Activated CD4-positive, alpha-beta T cell treated with anti-CD3 and anti-CD28 coated beads, Interleukin-2, amount 50 U/mL, for 24 hours (primary cell): ENCODE measurements at places on chromosomes 2 and 18.

- DNase-seq: no peak
These were observed 7.2 kb upstream of the RAB12 start for GRCh38 chr18:8602040-8602439.

DNA sequence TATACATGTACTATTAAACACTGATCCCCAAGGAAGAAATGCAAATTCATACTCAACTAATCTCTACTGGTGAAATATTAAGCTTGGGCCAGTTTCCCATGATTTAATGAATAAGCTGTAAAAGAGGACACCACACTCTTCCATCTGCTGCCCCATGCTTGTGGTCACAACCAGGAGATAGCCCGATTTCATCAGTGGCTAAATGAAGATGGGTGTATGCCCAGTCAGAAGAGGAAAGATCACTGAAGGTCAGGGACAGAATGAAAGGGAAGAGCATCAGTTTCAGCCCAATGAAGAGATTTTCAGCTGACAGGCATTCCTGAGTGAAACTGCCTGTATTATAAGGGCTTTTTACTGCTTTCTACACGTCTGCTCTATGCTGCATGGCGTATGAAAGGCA, 103.5 kb downstream of the KCNS3 start:
- DNase-seq: no peak

- no peak for DNase-seq
These were observed 941 bp downstream of the EHD3 start for GRCh38 chr2:31234683-31235503.

DNA sequence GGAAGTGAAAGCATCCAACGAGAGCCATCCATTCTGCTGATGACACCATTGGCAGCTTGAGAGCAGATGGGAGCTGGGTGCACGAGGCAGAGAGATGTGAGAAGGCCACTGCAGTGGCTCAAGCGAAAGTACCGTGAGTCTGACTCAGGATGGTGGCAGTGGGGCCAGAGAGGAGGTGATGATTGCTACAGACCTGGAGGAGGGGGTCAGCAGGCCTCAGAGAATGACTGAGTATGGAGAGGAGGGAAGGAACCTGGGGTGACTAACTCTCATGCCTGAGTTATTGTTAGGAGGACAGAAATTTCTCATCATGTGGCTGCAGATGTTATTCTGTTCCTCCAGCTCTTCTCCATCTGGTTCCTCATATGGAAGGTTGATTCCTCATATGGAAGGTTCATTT, 8.8 kb upstream of the ZBTB7C start:
- no peak for DNase-seq

- no peak for DNase-seq
These were observed 211.6 kb downstream of the BCL2 start for GRCh38 chr18:63107931-63108330.

GRCh38 chr2:217279140-217279539, 419.3 kb upstream of the TNP1 start:
- no peak for DNase-seq

DNA sequence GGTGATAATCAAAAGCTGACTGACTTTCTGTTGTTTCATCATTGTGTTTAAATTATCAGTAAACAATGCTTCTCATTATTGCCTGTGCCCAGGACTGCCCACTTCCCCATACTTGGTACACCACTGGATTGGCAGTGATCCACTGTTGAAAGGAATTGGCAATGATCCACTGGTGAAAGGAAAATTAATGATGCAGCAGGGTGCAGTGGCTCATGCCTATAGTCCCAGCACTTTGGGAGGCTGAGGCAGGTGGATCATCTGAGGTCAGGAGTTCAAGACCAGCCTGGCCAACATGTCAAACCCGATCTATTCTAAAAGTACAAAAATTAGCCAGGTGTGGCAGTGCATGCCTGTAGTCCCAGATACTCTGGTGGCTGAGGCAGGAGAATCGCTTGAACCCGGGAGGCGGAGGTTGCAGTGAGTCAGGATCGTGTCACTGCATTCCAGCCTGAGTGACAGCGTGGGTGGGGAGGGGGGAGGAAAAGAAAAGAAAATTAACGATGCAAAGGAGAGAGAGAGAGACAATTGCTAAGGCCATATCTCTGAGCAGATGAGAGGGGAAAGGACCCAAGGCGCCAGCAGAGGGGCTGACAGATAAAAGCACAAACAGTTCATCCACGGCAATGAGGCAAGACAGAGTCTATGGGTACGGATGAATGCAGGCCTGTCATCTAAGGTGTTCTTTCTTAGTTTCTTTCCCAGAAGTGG, 10.2 kb upstream of the GTF2A1L start:
- DNase-seq: no peak

DNA sequence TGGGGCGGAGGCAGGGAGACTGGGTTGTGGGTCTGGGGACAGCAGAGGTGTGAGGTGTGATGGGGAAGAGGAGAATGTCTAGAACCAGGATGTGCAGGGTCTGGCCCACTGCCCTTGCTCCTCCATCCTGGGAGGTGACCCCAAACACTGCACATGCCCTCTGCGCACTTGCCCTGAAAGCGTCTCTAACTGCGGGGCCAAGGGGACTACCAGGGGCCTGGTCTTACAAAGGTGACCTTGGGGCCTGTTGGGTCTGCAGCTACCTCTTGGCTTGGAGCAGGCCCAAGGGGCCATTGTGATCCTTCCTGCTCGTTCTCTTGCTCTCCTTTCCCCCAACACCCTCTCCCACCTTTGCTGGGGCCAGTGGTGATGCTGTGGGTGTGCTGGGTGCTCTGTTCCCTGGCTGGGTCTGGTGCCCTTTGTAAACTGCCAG, 48.0 kb upstream of the FAHD2A start:
- no peak for DNase-seq

- no peak for DNase-seq
These were observed 1.3 kb upstream of the SMAD2 start for GRCh38 chr18:47931718-47932103.

GRCh38 chr2:212957624-212958023, 193.8 kb downstream of the IKZF2 start:
- DNase-seq: no peak

DNA sequence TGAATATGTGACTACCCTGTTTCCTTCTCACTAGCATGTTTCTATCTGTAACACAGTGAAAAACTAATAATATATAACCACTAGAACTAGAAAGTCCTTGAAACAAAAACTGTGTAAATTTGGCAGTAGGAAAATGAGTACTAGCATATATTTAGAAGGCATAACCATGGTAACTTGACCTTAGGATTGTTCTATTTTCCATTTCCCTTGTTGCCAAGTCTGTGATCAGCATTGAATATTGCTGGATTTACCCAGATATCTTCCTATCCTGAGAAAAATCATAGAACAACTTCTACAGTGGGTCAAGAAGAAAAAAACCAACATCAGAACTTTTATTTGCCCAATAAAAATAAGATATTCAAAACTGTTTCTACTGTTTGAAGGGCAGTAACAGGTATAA, 563.9 kb upstream of the NRXN1 start:
- DNase-seq: no peak

GRCh38 chr2:148023861-148024260, 3.0 kb downstream of the MBD5 start:
- DNase-seq: no peak

GRCh38 chr18:58287353-58288274, 243.6 kb downstream of the NEDD4L start:
- DNase-seq: no peak

GRCh38 chr18:4842751-4843150, 354.3 kb downstream of the AKAIN1 start:
- no peak for DNase-seq

DNA sequence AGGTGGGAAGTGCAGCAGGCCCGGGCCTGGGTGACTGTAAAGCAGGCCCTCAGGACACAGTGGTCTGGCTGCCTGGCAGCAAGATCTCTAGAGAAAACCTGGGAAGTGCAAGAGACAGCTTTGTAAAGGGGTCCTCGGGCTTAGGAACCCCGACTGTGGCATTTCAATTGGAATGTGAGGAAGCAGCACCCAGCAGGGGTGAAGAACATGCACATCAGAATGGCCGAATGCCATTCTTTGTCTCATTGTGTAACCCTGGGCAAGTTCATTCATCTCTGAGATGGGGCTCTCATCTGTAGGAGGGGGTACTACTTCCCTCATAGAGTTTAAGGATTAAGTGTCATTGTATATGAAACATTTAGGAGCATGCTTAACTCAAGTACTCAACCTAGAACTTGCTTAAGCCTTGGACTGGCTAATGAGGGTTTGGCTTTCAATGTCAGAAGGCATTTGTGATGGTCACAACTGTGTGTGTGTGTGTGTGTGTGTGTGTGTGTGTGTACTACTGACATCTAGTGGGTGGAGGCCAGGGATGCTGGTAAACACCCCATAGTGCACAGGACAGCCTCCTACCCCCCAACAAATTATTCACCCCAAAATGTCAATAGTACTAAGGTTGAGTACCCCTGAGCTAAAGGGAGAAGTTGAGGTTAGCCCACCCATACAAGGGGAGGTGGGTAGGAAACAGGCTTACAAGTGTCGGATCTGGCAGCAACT, 29.3 kb downstream of the MEX3C start:
- no peak for DNase-seq

GRCh38 chr2:172442072-172442895, 14.9 kb downstream of the ITGA6 start:
- DNase-seq: peak; percentile 35

- no peak for DNase-seq
These were observed 483.0 kb upstream of the FSIP2 start for GRCh38 chr2:185255566-185255965.

DNA sequence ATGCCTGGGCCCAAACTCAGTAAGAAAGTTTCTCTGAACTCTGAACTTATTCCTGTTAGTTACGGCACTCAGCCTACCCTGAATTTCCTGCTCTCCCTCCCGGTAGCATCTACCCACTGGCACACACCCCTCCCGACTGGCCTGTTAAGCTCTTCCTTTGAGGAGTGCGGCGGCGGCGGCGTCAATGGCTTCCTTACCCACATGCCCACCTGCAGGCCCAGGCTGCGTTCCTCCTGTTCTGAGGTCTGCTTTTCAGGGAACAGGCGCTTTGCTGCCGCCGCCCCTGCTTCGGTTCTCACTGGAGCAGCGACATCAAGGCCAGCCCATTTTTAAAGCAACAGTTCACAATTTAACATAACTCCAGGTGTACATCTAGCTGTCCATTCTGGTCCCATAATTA, 432.4 kb downstream of the DCDC2C start:
- DNase-seq: no peak

GRCh38 chr2:64359171-64359891, 94.6 kb upstream of the LGALSL start:
- DNase-seq: no peak

DNA sequence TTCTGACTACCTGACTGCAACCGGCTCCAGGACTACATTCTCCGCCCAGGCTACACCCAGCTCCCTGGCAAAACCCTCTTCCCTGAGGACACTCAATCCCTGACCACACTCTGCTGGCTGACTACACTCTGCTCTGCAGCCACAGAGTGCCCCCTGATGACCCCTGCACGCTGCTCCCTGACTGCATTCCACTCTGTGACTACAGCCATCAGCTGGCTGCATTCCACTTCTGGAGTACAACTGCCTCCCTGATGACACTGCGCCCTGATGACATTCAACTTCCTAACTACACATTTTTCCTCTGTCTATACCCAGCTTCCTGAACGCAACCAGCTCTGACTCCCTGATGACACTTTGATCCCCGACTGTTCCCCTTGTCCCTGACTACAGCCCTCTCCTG, 71.3 kb upstream of the NRXN1 start:
- DNase-seq: no peak

DNA sequence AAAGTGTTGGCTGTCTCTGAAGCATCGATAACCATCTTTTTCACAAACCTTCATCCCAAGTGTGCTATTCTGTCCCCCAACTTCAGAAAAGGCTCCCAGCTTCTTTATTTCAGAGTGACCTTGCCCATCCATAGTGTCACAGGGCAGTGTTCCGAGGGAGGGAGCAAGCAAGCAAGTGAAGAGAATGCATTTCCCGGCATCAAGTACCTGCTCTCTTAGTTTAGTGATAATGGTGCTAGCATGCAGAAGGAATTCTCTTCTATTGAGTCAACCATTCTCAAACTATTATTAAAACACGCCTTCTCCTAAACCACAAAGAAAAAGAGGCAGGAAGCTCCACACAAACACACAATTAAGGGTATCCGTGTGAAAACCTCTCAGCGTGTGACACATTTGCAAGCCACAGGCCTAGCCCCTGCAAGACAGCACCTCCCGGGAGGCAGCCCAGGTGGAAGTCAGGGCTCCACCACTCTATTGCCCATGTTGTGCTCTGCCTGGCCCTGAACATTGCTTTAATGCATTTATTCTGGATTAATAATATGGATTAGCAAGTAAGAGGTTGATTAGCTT, 504.9 kb downstream of the GALR1 start:
- DNase-seq: no peak

- no peak for DNase-seq
These were observed 182.4 kb downstream of the CELF4 start for GRCh38 chr18:37383036-37383785.

GRCh38 chr2:136905779-136906178, 140.4 kb downstream of the THSD7B start:
- DNase-seq: no peak
